BJ (cell line): ENCODE measurements at places on chromosomes 3 and 15. TPM values are rescaled to one million over a fixed set of nuclear protein-coding genes. Genes with fewer than 3 reads are reported as not detected.

COLQ gene
- 1.0 and 1.6 TPM in 2 replicates for polyA plus RNA-seq

CPOX gene
- polyA plus RNA-seq: 11.1 and 13.8 TPM in 2 replicates

ANO10 gene
- polyA plus RNA-seq: 36.6 and 47.9 TPM in 2 replicates

SQOR gene
- polyA plus RNA-seq: 40.6 and 47.5 TPM in 2 replicates

CCDC71 gene
- 23.1 and 33.3 TPM in 2 replicates for polyA plus RNA-seq

GLDN gene
- 0.21 and 0.37 TPM in 2 replicates for polyA plus RNA-seq

IMPG2 gene
- 0.10 and 0.15 TPM in 2 replicates for polyA plus RNA-seq

SLC38A3 gene
- 0.17 and 0.22 TPM in 2 replicates for polyA plus RNA-seq

PDZRN3 gene
- 4.9 and 5.1 TPM in 2 replicates for polyA plus RNA-seq

PLAAT1 gene
- 0.13 and 0.43 TPM in 2 replicates for polyA plus RNA-seq

PROK2 gene
- polyA plus RNA-seq: not detected in 2 replicates

HIGD2B gene
- not detected in 2 replicates for polyA plus RNA-seq

CPNE9 gene
- polyA plus RNA-seq: not detected in 2 replicates

DLEC1 gene
- polyA plus RNA-seq: 0.02 and 0.06 TPM in 2 replicates

TTLL13 gene
- polyA plus RNA-seq: 0.04 and 0.05 TPM in 2 replicates

SOX14 gene
- not detected in 2 replicates for polyA plus RNA-seq

PATL2 gene
- polyA plus RNA-seq: 0.09 and 0.12 TPM in 2 replicates

FEM1B gene
- 58.3 and 78.4 TPM in 2 replicates for polyA plus RNA-seq

ZNF620 gene
- 0.27 and 0.37 TPM in 2 replicates for polyA plus RNA-seq

CCR3 gene
- polyA plus RNA-seq: not detected in 2 replicates

ARPP19 gene
- 29.3 and 47.8 TPM in 2 replicates for polyA plus RNA-seq

CYP1A2 gene
- not detected in 2 replicates for polyA plus RNA-seq

FBN1 gene
- 565 and 572 TPM in 2 replicates for polyA plus RNA-seq

SLC7A14 gene
- polyA plus RNA-seq: 0.60 and 0.63 TPM in 2 replicates

SLC2A2 gene
- not detected in 2 replicates for polyA plus RNA-seq

GPR171 gene
- polyA plus RNA-seq: not detected in 2 replicates

GOLGA6A gene
- not detected in 2 replicates for polyA plus RNA-seq

ADGRG7 gene
- not detected in 2 replicates for polyA plus RNA-seq
